Dermis microvascular lymphatic vessel endothelial cell (primary cell): ENCODE measurements at places on chromosomes 6 and 20. TPM values are rescaled to one million over a fixed set of nuclear protein-coding genes. Genes with fewer than 3 reads are reported as not detected.

DNA sequence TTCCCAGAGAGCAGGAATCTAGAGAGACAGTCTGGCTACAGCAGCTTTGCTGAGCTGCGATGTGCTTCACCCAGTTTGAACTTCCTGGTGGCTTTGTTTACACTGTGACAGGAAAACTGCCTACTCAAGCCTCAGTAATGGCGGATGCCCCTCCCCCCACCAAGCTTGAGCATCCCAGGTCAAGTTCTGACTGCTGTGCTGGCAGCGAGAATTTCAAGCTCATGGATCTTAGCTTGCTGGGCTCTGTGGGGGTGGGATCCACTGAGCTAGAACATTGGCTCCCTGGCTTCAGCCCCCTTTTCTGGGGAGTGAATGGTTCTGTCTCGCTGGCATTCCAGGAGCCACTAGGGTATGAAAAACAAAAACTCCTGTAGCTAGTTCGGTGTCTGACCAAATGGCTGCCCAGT is 91.0 kb upstream of the ESR1 start:
- DNase-seq: no peak

- peak; percentile 55 for DNase-seq
Measured at GRCh38 chr20:8131598-8132483, at the start of gene PLCB1. TSS of gene PLCB1 (plus strand) at chr20:8132266. CDS start at chr20:8132652, 386 bp downstream.

DNA sequence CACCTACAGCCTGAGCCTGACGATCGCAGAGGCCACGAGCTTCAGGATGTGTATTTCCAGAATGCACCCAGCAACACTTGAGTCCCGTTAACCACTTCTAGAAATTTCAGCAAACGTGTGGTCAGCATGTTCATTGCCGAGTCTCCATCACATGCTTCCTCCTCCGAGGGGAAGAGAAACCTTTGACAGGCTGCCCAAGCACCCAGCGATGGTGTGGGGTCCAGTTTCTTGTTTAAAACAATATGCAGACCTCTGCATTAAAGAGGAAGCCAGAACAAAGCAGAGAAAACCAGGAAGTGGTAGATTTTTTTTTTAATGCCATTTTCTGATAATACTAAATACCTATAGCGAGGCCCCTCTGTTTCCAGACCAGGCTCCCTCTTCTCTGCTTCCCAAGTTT is 71.9 kb downstream of the GNAS-AS1 start:
- no peak for DNase-seq

SALL4 gene
- total RNA-seq: 0.26 and 0.63 TPM in 2 replicates

PRDM13 gene
- not detected in 2 replicates for total RNA-seq
